Lower lobe of right lung (tissue), 2 donors: ENCODE measurements at places on chromosomes 1 and 21. TPM values are rescaled to one million over a fixed set of nuclear protein-coding genes. Genes with fewer than 3 reads are reported as not detected.
A peak's percentile ranks its signal among the peaks of the same experiment; 100 is the strongest.

Gene BACE2
- 20.8 TPM for total RNA-seq

Gene AMPD1
- 0.21 TPM for total RNA-seq

GRCh38 chr1:31637915-31638673 lies 6.6 kb downstream of the PEF1 start:
- H3K36me3 ChIP-seq, result peaks cover 22% of the 10 kb centered on the region
- H3K4me3 ChIP-seq, result no peak overlapping the region
- H3K27me3 ChIP-seq, result no peaks in the 10 kb centered on the region
- peaks cover 64% of the 10 kb centered on the region for H3K4me1 ChIP-seq

Gene SPATA45
- total RNA-seq, result not detected

GRCh38 chr1:218848009-218848408 lies 325.7 kb upstream of the LYPLAL1 start:
- no peak overlapping the region for H3K4me3 ChIP-seq
- DNase-seq, result no peak
- no peaks in the 10 kb centered on the region for H3K27me3 ChIP-seq
- no peaks in the 10 kb centered on the region for H3K36me3 ChIP-seq

- no peak for DNase-seq
- no peak overlapping the region for H3K27ac ChIP-seq
- no peak overlapping the region for H3K4me3 ChIP-seq
- H3K27me3 ChIP-seq, result no peaks in the 10 kb centered on the region
Measured at GRCh38 chr1:202750024-202750423, 39.8 kb upstream of the SYT2 start.

GRCh38 chr1:107433068-107433467 lies 292.2 kb downstream of the NTNG1 start:
- no peak for DNase-seq
- no peaks in the 10 kb centered on the region for H3K27me3 ChIP-seq
- H3K27ac ChIP-seq, result no peak overlapping the region
- H3K4me3 ChIP-seq, result no peak overlapping the region
- no peaks in the 10 kb centered on the region for H3K36me3 ChIP-seq

DNA sequence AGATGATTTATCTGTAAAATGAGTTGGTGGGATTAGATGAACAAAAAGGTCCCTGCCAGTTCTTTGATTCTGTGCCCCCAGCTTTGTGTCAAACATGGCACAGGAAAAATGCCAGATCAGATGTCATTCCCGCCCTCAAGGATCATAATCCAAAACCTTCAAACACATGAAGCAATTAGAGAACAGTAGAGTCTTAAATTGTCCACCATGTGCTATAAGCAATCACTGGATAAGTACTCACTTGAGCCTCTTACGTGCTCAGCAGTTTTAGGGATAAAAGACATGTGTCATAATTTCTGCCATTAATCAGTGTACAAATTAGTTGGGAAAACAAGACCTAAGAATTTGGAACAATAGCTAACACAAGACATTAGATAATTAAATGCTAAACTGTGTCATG lies 15.4 kb upstream of the KIAA0040 start:
- H3K27ac ChIP-seq, result no peak overlapping the region
- no peak overlapping the region for H3K4me3 ChIP-seq
- no peak for DNase-seq

DNA sequence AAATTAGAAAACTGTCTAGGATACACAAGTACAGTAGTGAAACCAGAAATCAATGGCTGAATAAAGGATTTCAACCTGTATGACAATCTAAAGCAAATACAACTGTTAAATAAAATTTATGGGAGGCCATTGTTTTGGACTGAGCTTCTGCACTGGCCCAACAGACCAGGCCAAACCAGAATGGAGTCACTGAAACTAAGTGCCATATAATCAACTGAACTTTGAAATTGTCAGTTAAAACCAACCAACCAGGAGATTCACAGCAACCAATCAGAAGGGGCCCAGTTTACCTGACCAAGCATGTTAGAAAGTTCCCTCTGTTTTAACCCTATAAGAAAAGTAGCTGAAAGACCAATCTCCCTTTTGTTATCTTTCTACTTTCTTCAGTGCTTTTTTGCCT lies 30.5 kb upstream of the SOAT1 start:
- no peak for DNase-seq
- no peaks in the 10 kb centered on the region for H3K4me1 ChIP-seq
- no peaks in the 10 kb centered on the region for H3K27me3 ChIP-seq
- no peak overlapping the region for H3K4me3 ChIP-seq
- H3K27ac ChIP-seq, result no peak overlapping the region

GRCh38 chr1:235567812-235568503 lies 63.7 kb upstream of the B3GALNT2 start:
- no peaks in the 10 kb centered on the region for H3K27me3 ChIP-seq
- H3K4me1 ChIP-seq, result no peaks in the 10 kb centered on the region
- H3K4me3 ChIP-seq, result no peak overlapping the region
- H3K27ac ChIP-seq, result no peak overlapping the region
- no peaks in the 10 kb centered on the region for H3K36me3 ChIP-seq

GRCh38 chr1:152225678-152226077 lies 1.7 kb upstream of the HRNR start:
- no peak overlapping the region for H3K4me3 ChIP-seq
- H3K27me3 ChIP-seq, result no peaks in the 10 kb centered on the region
- no peaks in the 10 kb centered on the region for H3K4me1 ChIP-seq
- H3K27ac ChIP-seq, result no peak overlapping the region

DNA sequence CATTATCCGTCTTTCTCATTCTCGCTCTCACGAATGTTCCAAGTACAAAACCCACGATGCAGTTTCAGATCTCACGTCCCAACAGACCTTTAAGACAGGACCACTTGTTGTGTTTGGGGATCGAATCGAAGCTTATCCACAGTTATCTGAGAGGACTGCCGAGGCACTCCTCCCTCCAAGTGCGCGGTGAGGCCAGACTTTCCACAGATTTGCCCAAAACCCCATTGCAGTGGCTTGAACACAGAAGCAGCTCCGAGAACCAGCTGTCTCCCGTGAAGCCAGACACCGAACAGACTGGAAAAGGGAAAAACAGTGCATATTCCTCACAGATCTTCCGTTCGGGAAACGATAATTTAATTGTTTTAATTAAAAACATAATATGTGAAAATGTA lies 46.5 kb upstream of the COL6A2 start:
- H3K4me3 ChIP-seq, result no peak overlapping the region
- H3K27me3 ChIP-seq, result peaks cover 13% of the 10 kb centered on the region
- no peaks in the 10 kb centered on the region for H3K36me3 ChIP-seq
- H3K4me1 ChIP-seq, result peaks cover 25% of the 10 kb centered on the region
- DNase-seq, result no peak

DNA sequence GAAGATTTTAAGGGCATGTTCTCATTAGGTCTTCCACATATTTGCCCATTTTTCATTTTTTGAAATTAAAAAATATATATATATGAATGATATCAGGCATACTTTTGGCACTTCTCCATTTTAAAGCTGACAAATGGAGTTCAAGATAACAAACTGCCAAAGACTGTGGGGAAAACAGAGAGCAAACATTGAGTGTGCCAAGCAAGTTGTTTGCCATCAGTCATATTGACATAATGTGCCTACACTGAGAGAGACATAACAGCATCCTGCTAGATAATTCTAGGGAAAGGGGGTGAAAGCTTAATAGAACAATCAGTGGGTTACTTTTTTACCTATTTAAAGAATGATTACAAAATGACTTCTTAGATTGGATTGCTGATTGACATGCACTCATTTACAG lies 529.4 kb upstream of the CXADR start:
- H3K4me3 ChIP-seq, result no peak overlapping the region
- no peaks in the 10 kb centered on the region for H3K27me3 ChIP-seq
- no peaks in the 10 kb centered on the region for H3K36me3 ChIP-seq
- H3K27ac ChIP-seq, result no peak overlapping the region

Gene PLA2G4A
- total RNA-seq, result 10.1 TPM

Gene HMCN1
- total RNA-seq, result 28.0 TPM

Gene LEPROT
- 96.6 TPM for total RNA-seq

DNA sequence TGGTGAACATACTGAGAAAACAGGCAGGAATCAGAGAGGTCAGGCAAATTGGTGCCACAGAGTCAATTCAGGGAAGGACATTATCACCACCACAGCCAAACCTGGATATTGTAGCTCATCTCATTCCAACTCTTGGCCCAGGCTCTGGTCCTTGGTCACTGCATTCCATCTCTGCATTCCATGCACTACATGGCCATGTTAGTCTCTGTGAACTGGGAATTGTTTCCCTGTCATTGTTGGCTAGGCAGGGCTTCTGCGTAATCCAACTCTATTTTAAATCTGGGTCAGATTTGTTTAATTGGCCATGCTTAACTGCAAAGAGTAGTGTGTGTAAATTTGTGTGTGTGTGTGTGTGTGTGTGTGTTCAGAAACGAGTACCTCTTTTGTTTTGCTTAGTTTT lies 837.6 kb upstream of the ADAMTS5 start:
- no peaks in the 10 kb centered on the region for H3K36me3 ChIP-seq
- no peaks in the 10 kb centered on the region for H3K27me3 ChIP-seq
- H3K27ac ChIP-seq, result no peak overlapping the region
- no peak for DNase-seq
- no peaks in the 10 kb centered on the region for H3K4me1 ChIP-seq

- H3K4me1 ChIP-seq, result no peaks in the 10 kb centered on the region
- no peak overlapping the region for H3K27ac ChIP-seq
- H3K36me3 ChIP-seq, result no peaks in the 10 kb centered on the region
- DNase-seq, result no peak
- H3K4me3 ChIP-seq, result no peak overlapping the region
- H3K27me3 ChIP-seq, result no peaks in the 10 kb centered on the region
Measured at GRCh38 chr1:102472520-102472919, 475.8 kb upstream of the OLFM3 start.

GRCh38 chr1:2587860-2588571 lies 1.4 kb downstream of the PRXL2B start:
- H3K27me3 ChIP-seq, result no peaks in the 10 kb centered on the region
- peaks cover 42% of the 10 kb centered on the region for H3K4me1 ChIP-seq
- peaks cover 3% of the 10 kb centered on the region for H3K36me3 ChIP-seq
- peak overlapping the region; percentile 92 for H3K4me3 ChIP-seq
- no peak overlapping the region for H3K27ac ChIP-seq
- DNase-seq, result peak; percentile 48

DNA sequence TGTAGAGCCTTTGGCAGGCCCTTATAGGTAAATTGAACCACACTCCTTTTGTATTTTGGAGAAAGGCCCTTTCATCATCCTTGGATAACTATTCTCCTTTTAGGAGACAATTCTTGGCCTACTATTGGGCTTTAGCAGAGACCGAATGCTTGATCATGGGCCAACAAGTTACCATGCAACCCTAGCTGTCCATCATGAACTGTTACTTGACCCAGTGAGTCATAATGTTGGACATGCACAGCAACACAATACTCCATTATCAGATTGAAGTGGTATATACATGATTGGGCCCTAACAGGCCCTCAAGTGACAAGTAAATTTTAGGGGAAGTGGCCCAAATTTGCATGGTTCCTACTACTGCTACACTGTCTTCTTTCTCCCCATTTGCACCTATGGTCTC lies 84.4 kb downstream of the CATSPERE start:
- H3K27me3 ChIP-seq, result no peaks in the 10 kb centered on the region
- no peak overlapping the region for H3K27ac ChIP-seq
- H3K4me3 ChIP-seq, result no peak overlapping the region

Gene OSCP1
- total RNA-seq, result 17.1 TPM

Gene GPR153
- total RNA-seq, result 16.6 TPM

DNA sequence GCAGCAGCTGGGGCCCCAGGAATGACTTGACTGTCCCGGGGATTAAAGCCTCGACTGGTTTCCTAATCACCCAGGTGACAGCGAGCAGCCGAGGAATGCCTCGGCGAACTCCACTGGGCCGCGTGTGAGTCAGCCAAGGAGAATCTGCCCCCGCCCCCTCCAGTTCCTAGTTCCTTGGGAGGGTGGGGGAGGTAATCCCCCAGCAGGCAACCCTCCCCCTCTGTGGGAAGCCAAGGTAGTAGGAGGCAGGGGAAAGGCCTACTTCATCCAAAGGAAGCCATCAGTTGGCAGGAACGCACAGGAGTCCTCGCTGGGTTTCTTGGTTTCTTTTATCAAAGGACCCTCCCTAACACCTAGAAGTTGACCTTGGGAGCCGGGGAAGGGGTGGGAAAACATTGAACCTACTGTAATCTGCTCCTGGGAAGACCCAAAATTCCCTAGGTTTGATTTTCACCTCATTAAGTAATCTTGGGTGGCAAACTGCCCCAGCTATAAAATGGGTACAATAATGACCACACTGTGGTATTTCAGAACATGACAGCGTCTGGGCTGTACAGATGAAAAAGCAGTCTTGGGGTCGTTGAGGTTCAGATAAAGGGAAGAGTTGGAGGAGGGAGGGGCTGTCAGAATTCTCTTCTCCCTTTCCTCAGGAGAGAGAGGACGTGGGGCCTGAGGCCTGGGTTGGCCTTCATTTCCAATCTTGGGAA lies 1.4 kb downstream of the TENT5B start:
- peak overlapping the region; percentile 84 for H3K27ac ChIP-seq
- H3K27me3 ChIP-seq, result no peaks in the 10 kb centered on the region
- H3K4me3 ChIP-seq, result peak overlapping the region; percentile 56
- peaks cover 2% of the 10 kb centered on the region for H3K36me3 ChIP-seq
- H3K4me1 ChIP-seq, result peaks cover 35% of the 10 kb centered on the region
- DNase-seq, result peak; percentile 81

DNA sequence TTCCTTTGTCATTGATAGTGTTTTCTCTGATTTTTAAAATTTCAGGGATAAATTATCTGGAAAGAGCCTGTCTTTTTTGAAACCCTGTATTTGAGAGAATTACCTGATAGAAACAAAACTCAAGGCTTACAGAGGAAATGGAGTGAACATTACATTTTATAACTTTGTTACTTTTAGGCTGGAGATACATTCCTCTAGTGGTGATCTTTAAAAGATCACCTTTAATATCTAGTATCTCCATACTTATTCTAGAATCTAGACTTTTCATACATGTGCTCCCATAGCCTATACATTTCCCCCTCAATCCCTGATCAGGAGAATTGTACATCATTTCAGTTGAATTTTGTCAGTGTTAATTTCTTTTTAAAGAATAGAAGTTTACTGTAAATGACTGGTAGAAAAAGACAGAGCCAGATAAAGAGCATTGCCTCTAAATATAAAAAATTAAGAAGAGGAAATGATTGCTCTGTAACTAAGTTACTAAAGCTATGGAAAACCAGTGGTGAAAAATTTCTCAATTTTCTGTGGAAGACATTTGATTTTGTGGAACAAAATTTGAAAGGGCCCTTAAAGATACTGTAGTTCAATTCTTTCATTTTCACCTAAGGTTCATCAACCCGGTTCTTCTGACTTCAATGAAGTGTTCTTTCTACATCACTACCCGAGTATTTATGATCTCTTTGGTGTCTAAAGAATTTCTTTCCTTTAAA lies 33.7 kb downstream of the RASAL2 start:
- H3K27me3 ChIP-seq, result no peaks in the 10 kb centered on the region
- DNase-seq, result no peak
- peak overlapping the region; percentile 47 for H3K27ac ChIP-seq
- H3K4me3 ChIP-seq, result no peak overlapping the region
- H3K4me1 ChIP-seq, result peaks cover 27% of the 10 kb centered on the region

GRCh38 chr1:40258445-40258769 lies 371 bp downstream of the ZMPSTE24 start:
- H3K27me3 ChIP-seq, result no peaks in the 10 kb centered on the region
- H3K36me3 ChIP-seq, result peaks cover 37% of the 10 kb centered on the region
- H3K27ac ChIP-seq, result peak overlapping the region; percentile 98
- peaks cover 43% of the 10 kb centered on the region for H3K4me1 ChIP-seq
